Amniotic stem cell (primary cell): ENCODE measurements at places on chromosomes 2 and 18.

DNA sequence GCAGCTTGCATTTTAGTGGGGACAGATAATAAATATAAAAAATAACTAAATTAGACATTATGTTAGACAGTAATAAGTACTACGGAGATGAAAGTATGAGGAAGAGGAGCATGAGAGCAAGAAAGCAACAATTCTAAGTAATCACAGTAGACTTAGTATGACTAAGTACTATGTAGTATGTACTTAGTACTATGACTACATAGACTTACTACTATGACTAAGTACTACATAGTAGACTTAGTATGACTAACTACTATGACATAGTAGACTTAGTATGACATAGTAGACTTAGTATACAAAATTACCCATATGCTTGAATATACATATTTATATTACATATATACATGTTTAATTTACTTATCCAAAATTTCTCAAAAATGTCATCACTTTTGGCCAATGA, 29.3 kb downstream of the CDH20 start:
- DNase-seq = no peak

- DNase-seq = no peak
Measured at GRCh38 chr2:143953451-143954030, 566.4 kb downstream of the ZEB2 start.

DNA sequence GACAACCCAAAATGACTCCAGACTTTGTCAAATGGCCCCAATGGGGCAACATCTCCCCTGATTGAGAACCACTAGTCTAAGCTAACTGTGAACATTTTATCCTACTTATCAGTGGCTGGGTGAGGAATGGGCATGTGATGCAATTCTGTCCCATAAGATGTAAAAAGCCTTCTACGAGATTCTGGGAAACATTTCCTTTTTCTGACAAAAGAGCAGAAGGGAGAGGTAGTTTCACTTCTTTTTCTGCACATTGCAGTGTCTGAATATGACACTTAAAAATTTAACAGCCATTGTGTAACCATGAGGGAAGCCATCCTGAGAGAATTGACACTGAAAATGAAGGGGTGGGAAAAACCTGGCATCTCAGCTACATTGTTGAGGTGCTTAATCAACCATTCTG, 17.3 kb upstream of the MARCHF4 start:
- no peak for DNase-seq

DNA sequence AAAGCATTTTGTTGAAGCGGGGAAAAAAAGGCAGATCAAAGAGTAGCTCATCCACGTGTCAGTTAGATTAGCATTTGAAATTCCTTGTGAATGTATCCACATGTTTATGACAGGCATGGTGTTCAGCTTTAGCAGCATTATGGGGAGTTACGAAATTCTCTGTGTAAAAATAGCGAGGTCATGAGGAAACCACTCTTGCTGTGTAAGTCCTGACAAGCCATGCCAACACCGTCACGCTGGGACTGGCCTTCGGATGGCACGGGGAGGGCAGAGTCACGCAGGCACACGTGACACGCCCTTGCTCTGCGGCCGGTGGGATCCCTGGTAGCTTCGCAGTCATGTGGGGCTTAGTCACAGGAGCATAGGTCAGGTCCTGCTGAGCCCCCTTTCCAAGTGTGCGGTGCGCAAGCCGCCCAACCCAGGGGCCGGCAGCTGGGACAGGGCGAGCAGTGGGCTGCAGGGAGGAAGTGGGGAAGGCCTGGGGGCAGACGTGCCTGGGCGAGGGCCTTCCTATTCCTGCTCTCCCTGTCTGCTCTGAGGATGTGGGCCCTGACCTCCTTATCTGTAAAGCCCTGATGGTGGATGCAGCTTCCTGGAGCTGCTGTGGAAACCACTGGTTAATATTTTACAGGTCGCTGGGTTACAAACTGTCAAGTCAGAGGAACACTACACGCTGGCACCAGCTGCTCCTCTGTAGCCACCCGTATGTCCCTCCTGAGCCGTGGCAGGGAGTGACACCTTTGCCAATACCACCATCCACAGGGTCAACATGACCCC, 18.0 kb downstream of the MBP start:
- DNase-seq = no peak

DNA sequence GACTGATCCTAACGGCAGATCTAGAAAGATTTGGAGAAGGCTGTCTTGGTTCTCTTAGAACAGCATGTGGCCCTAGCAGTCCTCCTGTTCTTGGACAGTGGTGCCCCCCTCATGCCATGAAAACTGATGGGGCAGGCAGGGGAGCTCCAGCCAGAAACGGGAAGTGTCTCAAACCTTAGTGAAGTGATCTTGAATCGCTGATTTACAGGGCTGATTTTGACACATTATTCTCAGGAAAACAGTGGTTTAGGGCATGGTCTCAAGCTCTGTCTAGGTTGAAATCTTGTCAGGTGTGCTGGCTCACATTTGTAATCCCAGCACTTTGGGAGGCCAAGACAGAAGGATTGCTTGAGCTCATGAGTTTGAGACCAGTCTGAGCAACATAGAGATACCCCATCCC, 37.8 kb downstream of the SRSF7 start:
- no peak for DNase-seq

GRCh38 chr2:112794131-112794733, 9.9 kb upstream of the IL1A start:
- no peak for DNase-seq

- DNase-seq = no peak
Measured at GRCh38 chr2:135899567-135899966, 23.3 kb upstream of the MCM6 start.

- DNase-seq = no peak
Measured at GRCh38 chr2:236853585-236854051, 232.1 kb upstream of the COPS8 start.

- no peak for DNase-seq
Measured at GRCh38 chr2:263774-264492, at the start of gene SH3YL1. Gene SH3YL1 (minus strand): TSS chr2:264032. CDS start chr2:263984, 48 bp downstream.

DNA sequence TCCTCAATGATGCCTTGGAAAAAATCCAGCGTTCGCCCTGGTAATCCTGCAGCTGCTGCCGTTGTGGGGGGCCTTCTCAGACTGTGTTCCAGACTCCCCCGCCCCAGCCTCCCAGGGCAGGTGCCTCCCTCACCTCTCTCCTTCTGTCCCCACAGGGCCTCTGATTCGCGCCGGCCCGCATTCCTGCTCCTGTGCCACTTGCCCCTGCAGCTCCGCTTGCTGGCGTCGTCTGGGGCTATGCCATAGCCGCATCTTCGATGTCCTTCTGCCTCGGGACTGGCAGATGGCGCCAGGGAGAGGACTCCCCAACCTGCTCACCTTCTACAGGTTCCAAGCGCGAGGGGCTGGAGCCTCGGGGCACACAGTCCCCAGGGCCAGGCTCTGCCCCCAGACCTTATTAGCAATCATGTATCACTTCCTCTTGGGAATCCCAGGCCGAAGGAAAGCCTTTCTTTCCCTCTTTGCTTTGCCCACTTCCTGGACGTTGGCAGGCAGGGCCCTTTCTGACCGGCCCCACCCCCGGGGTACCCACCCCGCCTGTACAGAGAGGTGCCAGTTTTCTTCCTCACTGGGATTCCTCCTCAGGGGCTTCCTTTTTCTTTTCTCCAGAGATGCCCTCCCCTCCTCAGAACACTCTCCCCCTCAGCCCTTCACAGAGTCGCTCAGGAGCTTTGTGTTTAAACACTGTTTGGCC, 4.4 kb downstream of the SPATA3 start:
- no peak for DNase-seq

- DNase-seq = no peak
Measured at GRCh38 chr2:218997731-218998130, 4.5 kb upstream of the CRYBA2 start.

DNA sequence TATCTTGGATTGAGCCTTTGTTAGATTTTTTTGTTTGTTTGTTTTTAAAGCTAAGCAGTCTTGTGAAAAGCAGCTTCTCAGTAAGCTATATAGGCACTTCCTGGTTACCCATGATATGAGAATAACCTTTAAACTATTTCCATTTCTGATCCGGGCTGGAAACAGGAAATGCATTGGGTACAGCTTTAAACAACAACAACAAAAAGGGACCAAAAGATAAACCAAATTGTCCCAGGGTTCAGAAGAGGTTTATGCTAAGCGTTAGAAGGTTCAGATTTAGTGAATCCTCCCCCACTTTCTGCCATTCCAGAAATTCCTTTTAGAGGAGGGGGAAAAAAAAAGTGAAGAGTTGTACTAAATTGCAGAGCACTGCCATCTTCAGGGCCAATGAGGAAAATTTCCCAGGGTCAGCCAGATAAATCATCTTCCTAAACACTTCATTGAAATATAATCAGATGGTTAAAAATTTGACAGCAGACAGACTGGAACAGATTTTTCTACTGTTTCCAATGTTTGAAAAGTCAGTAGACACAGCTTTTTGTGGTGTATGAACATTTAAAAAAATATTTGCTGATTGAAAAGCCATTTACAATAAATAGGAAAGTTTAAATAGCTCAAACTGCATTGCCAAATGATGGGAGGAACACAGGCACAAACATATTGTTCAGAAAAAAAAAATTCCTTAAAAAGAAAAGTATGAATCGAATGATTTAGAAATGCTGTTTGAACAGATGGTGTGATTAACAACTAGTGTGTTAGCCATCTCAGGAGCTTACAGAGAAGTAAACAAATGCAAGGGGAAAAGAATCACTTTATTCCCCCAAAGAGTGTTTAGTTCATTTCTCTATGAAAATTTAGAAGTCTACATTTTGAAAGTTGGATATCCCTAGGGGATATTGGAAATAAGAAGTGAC, 189.9 kb upstream of the TANK start:
- DNase-seq = peak; percentile 69

GRCh38 chr2:150705357-150705756, 217.9 kb upstream of the RND3 start:
- no peak for DNase-seq

GRCh38 chr18:22275706-22276333, 106.4 kb downstream of the GATA6 start:
- DNase-seq = no peak

DNA sequence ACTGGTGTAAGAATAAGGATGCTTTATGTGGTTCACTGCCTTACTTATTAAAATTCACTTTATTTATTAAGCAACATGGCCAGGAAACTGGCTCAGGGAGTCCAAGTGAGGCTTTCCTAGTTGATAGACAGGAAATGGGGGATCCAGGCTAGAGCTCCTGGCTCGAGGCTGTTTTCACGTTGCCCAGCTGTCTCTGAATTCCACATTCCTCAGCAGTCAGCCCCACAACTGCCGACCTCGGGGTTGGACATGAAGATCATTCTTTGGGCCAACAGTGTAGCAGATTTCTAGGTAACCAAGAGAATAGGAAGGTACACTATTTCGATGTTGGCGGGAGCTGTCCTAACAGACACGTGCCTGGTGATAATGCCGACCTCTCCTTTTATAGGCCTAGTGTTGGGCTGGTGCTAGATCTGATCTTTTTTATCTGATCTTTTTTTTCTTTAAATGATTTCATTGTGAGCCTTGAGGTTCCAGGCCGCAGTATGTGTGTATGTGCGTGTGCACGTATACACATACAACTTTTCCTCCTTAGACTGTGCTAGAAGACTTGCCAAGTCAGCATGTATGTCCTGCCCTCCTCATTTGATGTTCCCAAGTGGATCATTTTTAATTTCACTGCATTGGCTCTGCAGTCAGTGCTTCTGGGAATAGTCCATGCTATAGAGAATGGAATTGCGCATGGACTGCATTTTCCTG, 103.5 kb downstream of the CABLES1 start:
- no peak for DNase-seq

DNA sequence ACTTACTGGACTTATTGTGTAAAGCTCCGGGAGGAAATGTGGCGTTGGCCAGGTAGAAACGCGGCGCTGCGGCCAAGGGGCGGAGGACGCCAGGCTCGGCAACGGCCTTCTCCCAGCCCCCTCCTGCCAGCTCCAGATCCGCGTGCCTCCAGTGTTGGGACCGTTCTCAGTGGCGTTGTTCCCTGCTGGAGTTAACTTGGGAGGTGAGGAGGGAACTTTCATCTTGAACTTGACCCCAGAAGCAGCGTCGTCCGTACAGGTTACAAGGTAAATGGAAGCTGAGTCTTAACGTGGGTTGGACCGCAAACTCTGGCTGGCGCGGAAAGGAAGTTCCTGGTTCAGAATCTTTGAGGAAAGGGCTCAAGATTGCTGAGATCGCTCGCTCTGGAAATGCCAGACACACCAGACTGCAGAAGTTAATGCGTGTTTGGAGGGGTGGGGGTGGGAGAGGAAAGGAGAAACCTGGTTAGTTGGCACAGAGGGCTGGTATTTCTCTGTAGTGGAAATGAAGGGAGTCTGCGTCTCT, 1.3 kb downstream of the TANC1 start:
- DNase-seq = no peak

DNA sequence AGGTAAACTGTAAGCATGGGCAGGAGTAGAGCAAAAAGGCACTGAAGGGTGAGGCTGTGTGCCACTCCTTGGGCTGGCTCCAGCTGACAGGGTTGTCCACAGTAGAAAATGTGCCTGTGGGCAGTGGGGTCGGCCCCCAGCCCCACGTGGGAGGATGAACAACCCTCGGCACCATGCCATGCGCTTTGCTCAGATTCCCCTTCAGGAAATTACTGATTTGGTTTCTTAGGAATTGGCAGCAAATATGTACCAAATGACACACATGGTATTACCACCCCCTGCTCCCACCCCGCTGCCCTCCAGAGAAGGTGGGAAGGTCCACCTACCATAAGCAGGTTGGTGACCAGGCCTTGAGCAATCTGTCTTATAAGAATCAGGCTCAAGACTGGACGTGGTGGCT, 13.6 kb downstream of the ADCY3 start:
- DNase-seq = no peak

DNA sequence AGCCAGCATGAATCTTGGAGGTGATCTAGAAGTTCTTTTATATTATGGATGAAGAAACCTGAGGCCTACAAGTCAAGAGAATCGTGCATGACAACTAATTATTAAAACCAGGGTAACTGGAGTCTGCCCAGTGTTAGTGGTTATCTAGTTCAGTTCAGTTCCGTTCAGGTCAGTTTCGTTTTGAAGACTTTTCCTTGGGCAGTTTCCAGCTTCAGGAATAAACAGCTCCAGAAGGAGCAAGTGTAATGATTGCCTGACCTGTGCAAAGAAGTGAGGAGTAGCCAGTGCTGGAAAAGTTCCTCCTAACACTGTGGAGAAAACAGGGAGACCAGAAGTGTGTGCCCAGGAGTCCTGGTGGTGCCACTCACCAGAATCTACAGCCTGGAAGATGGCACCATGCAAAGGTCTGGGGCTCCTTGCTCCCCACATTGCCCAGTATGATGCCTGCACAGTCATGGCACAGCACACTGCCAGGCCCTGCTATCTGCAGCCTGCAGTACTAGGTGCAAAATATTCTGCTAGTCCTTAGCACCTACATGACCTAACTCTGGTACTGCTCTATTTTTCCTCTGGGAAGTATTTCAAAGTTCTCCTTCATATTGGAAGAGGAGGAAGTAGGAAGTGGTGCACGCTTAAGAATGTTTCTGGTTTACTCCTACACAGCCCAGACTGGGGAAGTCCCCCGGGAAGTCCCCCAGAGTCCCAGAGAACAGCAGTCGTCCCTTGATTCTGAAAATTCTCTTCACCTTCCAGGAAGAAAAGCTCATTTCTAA, 65.8 kb downstream of the SUMO1 start:
- no peak for DNase-seq

GRCh38 chr18:73733806-73734314, 413.8 kb downstream of the FBXO15 start:
- DNase-seq = no peak

GRCh38 chr2:28172114-28172898, 220.4 kb upstream of the FOSL2 start:
- DNase-seq = no peak

GRCh38 chr2:118845005-118845521, 2.4 kb downstream of the EN1 start:
- no peak for DNase-seq
